ENCODE measurements at places on chromosomes 5 and 9. TPM values are rescaled to one million over a fixed set of nuclear protein-coding genes. Genes with fewer than 3 reads are reported as not detected.

SH3TC2 gene
- total RNA-seq: 0.21 TPM

CKMT2 gene
- 0.43 TPM for total RNA-seq

PTGER4 gene
- 48.3 TPM for total RNA-seq

ADAMTS16 gene
- total RNA-seq: 1.6 TPM

SLC44A1 gene
- 26.5 TPM for total RNA-seq

BARX1 gene
- total RNA-seq: not detected

DNA sequence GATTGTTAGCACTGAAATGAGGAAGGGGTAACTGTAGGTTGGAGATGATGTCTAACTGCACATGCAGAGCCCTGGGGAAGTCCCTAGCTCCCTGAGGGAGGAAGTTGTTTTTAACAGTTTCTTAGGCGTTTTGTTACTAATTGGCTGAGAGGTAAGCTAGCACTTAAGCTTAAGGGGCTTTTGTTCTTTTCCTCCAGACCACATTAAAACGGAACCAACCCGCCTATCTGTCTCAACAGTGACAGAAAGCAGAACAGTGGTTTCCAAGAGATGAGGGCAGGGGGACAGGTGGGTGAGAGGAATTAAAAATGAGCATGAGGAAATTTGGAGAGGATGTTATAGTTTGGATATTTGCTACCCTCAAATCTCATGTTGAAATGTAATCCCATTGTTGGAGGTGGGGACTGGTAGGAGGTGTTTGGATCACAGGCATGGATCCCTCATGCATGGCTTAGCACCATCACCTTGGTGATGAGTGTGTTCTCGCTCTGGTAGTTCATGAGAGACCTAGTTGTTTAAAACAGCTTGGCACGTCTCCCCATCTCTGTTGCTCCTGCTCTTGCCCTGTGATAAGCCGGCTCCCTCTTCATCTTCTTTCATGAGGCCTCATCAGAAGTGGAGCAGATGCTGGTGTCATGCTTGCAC is 38.9 kb downstream of the LYRM7 start:
- no peak for DNase-seq
- H3K36me3 ChIP-seq: no peaks in the 10 kb centered on the region
- H3K4me3 ChIP-seq: no peak overlapping the region
- no peak overlapping the region for H3K27ac ChIP-seq

GRCh38 chr5:160534125-160534524 is 112.5 kb downstream of the PTTG1 start:
- no peaks in the 10 kb centered on the region for H3K27me3 ChIP-seq
- no peaks in the 10 kb centered on the region for H3K36me3 ChIP-seq
- H3K4me1 ChIP-seq: no peaks in the 10 kb centered on the region
- no peak for DNase-seq
- H3K4me3 ChIP-seq: no peak overlapping the region

DNA sequence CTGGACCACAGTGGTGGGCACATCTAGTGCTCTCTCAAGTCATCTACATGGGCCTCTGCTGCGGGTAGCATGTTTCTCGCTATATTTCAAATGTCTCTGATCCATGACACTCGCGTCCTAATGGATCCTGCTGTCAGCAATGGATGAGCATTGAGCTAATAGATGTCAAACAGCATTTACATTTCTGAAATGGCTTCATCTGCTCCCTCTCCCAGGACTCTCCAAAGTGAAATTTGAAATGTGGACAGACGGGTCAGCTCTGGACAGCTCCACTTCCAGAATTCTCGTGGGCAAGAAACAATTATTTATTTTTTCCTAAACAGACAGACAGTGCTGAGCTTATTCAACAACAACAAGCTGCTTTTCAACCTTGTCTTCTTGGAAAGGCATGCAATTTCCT is 58.1 kb downstream of the FSTL4 start:
- no peak for DNase-seq
- H3K4me3 ChIP-seq: no peak overlapping the region
- no peaks in the 10 kb centered on the region for H3K36me3 ChIP-seq
- H3K27ac ChIP-seq: no peak overlapping the region

DNA sequence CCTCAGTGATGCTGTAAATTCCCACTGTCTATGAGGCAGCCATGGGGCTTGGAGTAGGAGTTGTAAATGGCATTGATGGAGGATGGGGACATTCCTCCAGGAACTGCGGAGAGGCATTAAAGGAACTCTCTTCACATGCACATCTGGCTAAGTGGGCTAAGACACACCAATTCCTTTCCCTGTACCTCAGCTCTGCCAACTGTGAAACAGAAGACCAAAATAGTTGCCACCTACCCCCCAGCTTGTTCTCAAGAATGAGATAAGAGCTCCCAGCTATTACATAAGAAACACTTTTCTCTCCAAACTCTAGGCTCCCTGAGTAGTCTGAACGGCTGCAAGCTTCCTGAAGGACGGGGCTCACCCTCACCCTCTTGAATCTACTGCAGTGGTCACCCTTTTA is 144.6 kb upstream of the SLC30A5 start:
- no peak overlapping the region for H3K4me3 ChIP-seq
- no peaks in the 10 kb centered on the region for H3K27me3 ChIP-seq
- H3K36me3 ChIP-seq: no peaks in the 10 kb centered on the region
- no peak overlapping the region for H3K27ac ChIP-seq
- no peak for DNase-seq

DNA sequence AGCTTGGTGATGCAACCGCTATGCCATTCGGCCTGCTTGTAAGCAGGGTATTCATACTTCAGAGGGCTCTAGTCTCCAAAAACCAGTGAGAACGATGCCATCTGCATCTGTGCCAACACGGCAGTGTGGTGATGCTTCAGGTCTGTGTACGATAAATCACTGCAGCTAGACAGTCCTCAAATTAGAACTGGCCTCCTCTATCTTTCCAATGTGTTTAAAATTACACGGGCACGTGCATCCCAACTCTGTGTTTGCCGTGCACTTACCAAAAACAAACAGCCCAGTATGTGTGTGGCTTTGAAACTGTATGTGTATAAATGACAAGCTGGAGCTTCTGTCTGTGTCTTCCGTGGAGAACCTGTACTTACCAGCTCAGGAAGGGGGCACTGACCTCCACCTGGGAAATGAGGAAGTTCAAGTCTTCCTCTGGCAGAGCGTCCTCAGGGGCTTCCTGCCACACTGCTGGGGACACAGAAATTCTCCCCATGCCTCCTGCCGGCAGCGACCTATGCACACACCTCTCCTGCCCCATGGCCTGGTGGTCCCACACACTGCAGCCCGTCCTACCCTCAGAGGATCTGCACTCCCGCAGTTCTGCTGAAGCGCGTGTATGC is 12.3 kb downstream of the MED10 start:
- no peak for DNase-seq
- H3K27me3 ChIP-seq: no peaks in the 10 kb centered on the region
- no peak overlapping the region for H3K27ac ChIP-seq
- peaks cover 12% of the 10 kb centered on the region for H3K36me3 ChIP-seq

GRCh38 chr5:72465066-72465465 is 42.1 kb downstream of the ZNF366 start:
- H3K36me3 ChIP-seq: no peaks in the 10 kb centered on the region
- H3K4me1 ChIP-seq: peaks cover 4% of the 10 kb centered on the region
- DNase-seq: no peak
- no peak overlapping the region for H3K27ac ChIP-seq

GRCh38 chr9:37364751-37365360 is 57.6 kb upstream of the GRHPR start:
- no peak for DNase-seq
- no peaks in the 10 kb centered on the region for H3K36me3 ChIP-seq
- no peak overlapping the region for H3K27ac ChIP-seq
- H3K27me3 ChIP-seq: no peaks in the 10 kb centered on the region
- H3K4me1 ChIP-seq: no peaks in the 10 kb centered on the region

DNA sequence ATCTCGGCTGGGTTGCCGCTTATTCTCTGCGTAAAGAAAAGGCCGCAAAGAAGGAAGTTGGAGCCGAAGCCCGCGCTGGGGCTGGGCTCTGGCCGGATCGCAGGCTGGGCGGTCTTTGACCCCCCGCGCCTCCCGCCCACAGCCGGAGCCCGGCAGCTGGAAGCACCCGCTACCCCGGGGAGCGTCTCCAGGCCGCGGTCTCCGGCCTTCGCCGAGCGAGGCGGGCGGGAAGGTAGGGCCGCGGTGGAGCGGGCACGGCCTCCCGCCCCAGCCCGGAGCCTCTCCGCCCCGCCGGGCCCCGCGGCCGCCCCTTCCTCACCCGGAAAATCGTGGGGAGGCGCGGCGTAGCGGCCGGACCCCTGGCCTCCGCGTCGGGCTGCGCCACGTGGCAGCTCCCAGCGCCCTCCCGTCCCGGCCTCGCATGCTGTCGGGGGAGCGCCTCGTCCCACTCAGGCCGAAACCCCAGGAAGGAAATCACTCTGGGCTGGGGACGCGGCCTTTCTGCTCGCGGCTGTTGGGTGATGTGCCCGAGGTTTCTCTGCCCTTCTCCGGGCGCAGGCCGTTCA is 12.0 kb downstream of the FOXD1 start:
- no peaks in the 10 kb centered on the region for H3K27me3 ChIP-seq
- H3K4me3 ChIP-seq: peak overlapping the region; percentile 61
- no peak for DNase-seq
- H3K4me1 ChIP-seq: peaks cover 17% of the 10 kb centered on the region

DNA sequence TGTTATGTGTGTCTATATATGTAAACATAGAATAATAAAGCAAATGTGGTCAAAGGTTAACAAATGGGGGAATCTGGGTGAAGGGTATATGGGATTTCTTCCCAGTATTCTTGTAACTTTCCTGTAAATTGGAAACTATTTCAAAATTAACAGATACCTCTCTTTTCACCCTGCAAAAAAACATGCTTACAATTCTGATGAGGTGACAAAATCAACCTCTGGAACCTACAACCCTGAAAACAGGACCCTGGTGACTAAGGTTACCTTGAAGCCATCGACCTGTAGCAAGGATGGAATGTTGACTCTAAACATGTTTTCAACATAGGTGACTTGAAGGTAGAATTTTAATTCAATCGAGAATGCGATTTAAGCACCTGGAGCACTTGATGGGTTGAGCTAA is 5.9 kb upstream of the SPTAN1 start:
- no peak overlapping the region for H3K27ac ChIP-seq
- peaks cover 16% of the 10 kb centered on the region for H3K4me1 ChIP-seq
- H3K4me3 ChIP-seq: no peak overlapping the region
- no peaks in the 10 kb centered on the region for H3K27me3 ChIP-seq

DNA sequence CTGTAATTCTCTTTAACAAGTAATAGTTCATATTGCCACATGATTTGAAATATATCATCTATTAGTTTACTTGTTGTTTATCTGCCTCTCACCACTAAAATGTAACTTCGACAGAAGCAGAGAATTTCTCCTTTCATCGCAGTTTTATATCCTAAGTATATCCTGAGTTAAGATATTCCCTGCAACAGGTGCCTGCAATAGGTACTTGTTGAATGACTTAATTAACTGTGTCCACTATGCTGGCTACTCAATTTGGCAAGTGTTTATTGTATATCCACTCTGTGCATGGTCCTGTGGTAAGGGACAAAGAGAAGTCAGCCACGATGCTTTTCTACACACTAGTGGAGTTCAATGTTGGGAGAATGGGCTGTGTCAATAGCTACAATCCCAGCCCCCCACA is 108.5 kb downstream of the PSAT1 start:
- H3K4me1 ChIP-seq: no peaks in the 10 kb centered on the region
- DNase-seq: no peak
- no peaks in the 10 kb centered on the region for H3K36me3 ChIP-seq

DNA sequence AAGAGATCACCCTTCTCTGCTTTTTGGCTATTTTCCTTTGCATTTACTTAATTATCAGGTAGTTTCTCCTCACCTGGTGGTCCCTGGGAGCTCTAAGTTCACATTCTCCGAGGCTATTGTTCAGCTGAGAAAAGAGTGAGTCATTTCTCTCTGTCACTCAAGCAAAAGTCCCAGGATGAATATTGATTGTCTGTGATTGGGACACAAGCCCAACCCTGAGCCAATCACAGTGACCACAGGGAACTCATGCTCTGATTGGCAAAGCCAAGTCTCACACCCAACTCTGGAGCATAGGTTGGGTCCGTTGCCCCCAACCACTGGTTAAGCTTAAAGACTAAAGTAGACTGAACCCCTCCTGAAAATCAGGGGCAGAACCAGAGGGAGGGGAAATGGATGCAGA is 27.8 kb upstream of the FAT2 start:
- H3K4me3 ChIP-seq: no peak overlapping the region
- H3K4me1 ChIP-seq: no peaks in the 10 kb centered on the region
- DNase-seq: no peak
- no peaks in the 10 kb centered on the region for H3K36me3 ChIP-seq

GRCh38 chr5:177085985-177086653 is 596 bp upstream of the FGFR4 start:
- no peaks in the 10 kb centered on the region for H3K36me3 ChIP-seq
- peaks cover 7% of the 10 kb centered on the region for H3K4me1 ChIP-seq
- H3K27me3 ChIP-seq: peaks cover 16% of the 10 kb centered on the region
- H3K4me3 ChIP-seq: peak overlapping the region; percentile 59
- no peak overlapping the region for H3K27ac ChIP-seq
- no peak for DNase-seq

DNA sequence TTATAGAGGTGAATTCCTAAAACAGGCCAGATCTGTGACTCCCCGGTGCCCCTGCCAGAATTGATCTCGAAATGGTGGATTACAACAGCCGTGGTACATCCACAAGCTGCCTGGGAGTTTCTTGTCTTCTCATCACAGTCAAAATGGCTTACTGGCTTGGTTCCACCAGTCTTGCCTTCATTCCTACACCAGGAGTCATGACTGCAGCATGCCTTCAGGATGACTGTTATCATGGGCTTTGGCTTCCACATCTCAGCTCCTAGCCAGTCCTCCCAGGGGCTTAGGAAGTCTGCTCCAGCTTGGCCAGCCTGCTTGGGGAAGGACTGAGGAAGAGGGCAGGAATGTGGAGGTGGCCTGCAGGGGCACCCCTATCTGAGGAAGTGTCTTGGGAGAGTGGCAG is 132.9 kb upstream of the NR3C1 start:
- H3K27ac ChIP-seq: no peak overlapping the region
- no peaks in the 10 kb centered on the region for H3K27me3 ChIP-seq
- no peak overlapping the region for H3K4me3 ChIP-seq
- H3K36me3 ChIP-seq: no peaks in the 10 kb centered on the region

DNA sequence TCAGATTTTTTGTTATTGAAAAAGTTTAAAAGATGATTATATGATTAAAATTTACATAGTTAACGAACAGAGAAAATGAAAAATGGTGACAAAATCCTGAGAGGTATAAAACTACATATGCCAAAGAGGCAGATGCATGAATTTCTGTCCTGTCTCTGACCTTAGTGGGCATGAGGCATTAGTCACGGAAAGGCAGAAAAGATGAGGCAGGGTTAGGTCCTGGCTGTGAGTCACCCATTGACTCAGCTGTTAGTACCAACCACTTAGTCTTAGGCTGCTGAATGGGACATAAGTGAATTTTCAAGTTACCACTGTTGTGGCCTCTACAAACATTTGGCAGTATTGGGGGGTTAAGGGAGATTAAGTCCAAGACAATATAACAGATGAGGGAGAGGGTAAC is 33.1 kb downstream of the RASA1 start:
- peaks cover 4% of the 10 kb centered on the region for H3K36me3 ChIP-seq
- peak; percentile 66 for DNase-seq
- H3K27me3 ChIP-seq: no peaks in the 10 kb centered on the region
- H3K4me1 ChIP-seq: peaks cover 2% of the 10 kb centered on the region

GRCh38 chr9:136835162-136835931 is 6.9 kb upstream of the AJM1 start:
- no peak overlapping the region for H3K27ac ChIP-seq
- H3K4me3 ChIP-seq: no peak overlapping the region
- H3K4me1 ChIP-seq: no peaks in the 10 kb centered on the region
- H3K27me3 ChIP-seq: no peaks in the 10 kb centered on the region
- no peak for DNase-seq

GRCh38 chr5:90020575-90021538 is 388.7 kb downstream of the CETN3 start:
- H3K4me3 ChIP-seq: peak overlapping the region; percentile 51
- H3K36me3 ChIP-seq: no peaks in the 10 kb centered on the region
- DNase-seq: no peak
- no peaks in the 10 kb centered on the region for H3K27me3 ChIP-seq

Measured in ascending aorta (tissue), 2 donors.